Liver (tissue), 10 donors: ENCODE measurements at places on chromosomes 16 and 17. TPM values are rescaled to one million over a fixed set of nuclear protein-coding genes. Genes with fewer than 3 reads are reported as not detected.

GRCh38 chr17:16398270-16399267 is 16.8 kb upstream of the TRPV2 start:
- H3K4me1 ChIP-seq, result peaks cover 4% of the 10 kb centered on the region
- no peaks in the 10 kb centered on the region for H3K27me3 ChIP-seq
- H3K36me3 ChIP-seq, result no peaks in the 10 kb centered on the region
- peak; percentile 58 for DNase-seq
- peak overlapping the region; percentile 94 for H3K27ac ChIP-seq

DNA sequence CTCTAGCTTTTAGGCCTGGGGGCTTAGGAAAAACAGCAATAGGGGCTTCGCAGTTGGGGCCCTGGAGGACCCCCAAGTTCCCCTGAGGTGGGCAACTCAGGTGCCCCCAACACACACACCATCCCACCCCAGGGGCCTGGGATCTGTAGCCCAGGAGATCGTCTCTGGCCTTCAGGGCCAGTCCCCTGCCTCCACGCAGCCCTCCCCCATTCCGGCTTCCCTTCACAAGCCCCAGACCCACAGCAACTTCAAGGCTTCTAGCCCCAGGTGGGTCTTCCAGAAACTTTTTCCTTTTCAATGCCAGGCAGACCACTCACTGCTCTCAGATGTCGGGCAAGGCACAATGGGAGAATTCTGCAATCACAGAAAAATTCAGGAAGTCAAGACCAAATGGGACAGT is 79.4 kb downstream of the C16orf78 start:
- no peaks in the 10 kb centered on the region for H3K27me3 ChIP-seq
- no peak overlapping the region for H3K27ac ChIP-seq
- no peak overlapping the region for H3K4me3 ChIP-seq
- no peak for DNase-seq

GRCh38 chr17:3557768-3558583 is at the start of gene TRPV3:
TRPV3 (minus strand) TSS chr17:3557812; CDS start chr17:3554850, 2,962 bp downstream.
- no peak within 1 kb of the TSS for H3K4me3 ChIP-seq
- no peaks in the 10 kb centered on the region for H3K36me3 ChIP-seq
- peaks cover 1% of the 10 kb centered on the region for H3K4me1 ChIP-seq
- H3K27ac ChIP-seq, result no peak within 1 kb of the TSS

DNA sequence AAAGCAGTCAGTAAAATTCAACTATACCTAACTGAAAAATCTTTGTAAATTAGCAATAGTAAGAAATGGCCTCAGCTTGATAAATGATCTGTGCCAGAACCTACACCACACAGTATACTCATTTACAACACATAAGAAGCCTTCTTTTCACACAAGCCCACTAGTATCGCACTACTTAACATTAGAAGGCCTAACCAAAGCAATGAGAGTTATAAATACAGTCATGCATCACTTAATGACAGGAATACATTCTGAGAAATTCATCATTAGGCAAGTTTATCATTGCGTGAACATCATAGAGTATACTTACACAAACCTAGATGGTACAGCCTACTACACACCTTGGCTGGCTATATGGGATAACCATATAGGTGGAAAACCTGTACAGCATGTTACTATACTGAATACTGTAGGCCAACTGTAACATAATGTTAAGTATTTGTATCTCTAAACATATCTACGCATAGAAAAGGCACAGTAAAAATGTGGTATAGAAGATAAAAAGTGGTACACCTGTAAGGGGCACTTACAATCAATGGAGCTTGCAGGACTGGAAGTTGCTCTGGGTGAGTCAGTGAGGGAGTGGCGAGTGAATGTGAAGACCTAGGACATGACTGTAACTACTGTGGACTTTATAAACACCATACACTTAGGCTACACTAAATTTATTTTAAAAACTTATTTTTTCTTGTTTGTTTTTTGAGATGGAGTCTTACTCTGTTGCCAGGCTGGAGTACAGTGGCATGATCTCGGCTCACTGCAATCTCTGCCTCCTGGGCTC is 126.5 kb upstream of the CORO6 start:
- no peak for DNase-seq
- no peaks in the 10 kb centered on the region for H3K36me3 ChIP-seq
- H3K27me3 ChIP-seq, result no peaks in the 10 kb centered on the region
- no peak overlapping the region for H3K27ac ChIP-seq
- H3K4me3 ChIP-seq, result no peak overlapping the region
- no peaks in the 10 kb centered on the region for H3K4me1 ChIP-seq

DNA sequence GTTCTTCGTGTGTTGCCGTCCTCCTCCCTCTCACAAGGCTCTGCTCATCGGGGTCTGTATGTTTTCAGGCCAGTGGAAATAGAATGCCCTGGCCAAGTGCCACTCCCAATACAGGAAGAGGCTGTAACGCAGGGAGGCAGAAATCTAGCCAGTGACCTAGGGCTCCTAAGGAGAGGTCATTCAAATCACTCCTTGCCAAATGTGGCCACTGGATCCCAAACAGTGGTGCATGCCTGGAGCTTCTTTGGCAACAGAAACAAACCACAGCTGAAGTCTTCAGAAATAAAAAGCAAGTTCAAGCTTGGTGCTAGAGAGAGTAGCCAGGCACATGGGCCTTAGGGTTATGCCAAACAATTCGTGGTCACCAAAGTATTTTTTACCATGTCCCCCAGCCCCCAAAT is 66.1 kb downstream of the SMG6 start:
- no peak for DNase-seq
- H3K27ac ChIP-seq, result peak overlapping the region; percentile 44
- H3K27me3 ChIP-seq, result no peaks in the 10 kb centered on the region
- H3K4me3 ChIP-seq, result no peak overlapping the region
- no peaks in the 10 kb centered on the region for H3K36me3 ChIP-seq

GRCh38 chr17:28228986-28229729 is 89.8 kb upstream of the TMEM97 start:
- H3K4me1 ChIP-seq, result peaks cover 9% of the 10 kb centered on the region
- H3K27ac ChIP-seq, result no peak overlapping the region
- no peaks in the 10 kb centered on the region for H3K36me3 ChIP-seq
- no peaks in the 10 kb centered on the region for H3K27me3 ChIP-seq
- no peak for DNase-seq

DNA sequence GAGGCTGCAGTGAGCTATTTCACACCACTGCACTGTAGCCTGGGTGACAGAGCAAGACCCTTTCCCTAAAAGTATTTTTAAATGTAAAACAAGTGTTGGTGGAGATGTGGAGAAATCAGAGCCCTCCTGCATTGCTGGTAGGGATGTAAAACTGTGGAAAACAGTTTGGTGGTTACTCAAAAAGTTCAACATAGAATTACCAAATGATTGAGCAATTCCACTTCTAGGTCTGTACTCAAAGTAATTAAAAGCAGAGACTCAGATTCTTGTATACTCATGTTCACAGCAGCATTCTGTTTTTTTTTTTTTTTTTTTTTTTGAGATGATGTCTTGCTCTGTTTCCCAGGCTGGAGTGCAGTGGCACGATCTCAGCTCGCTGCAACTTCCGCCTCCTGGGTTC is 141.8 kb downstream of the PITPNC1 start:
- no peak overlapping the region for H3K27ac ChIP-seq
- H3K4me1 ChIP-seq, result no peaks in the 10 kb centered on the region
- no peaks in the 10 kb centered on the region for H3K27me3 ChIP-seq

GRCh38 chr17:63931981-63932561 is at the start of gene CD79B:
CD79B (minus strand) TSS chr17:63932331; CDS start chr17:63932261, 70 bp downstream.
- no peak within 1 kb of the TSS for H3K4me3 ChIP-seq
- H3K36me3 ChIP-seq, result no peaks in the 10 kb centered on the region
- H3K27me3 ChIP-seq, result no peaks in the 10 kb centered on the region
- no peak for DNase-seq
- peak within 1 kb of the TSS; percentile 33 for H3K27ac ChIP-seq

DNA sequence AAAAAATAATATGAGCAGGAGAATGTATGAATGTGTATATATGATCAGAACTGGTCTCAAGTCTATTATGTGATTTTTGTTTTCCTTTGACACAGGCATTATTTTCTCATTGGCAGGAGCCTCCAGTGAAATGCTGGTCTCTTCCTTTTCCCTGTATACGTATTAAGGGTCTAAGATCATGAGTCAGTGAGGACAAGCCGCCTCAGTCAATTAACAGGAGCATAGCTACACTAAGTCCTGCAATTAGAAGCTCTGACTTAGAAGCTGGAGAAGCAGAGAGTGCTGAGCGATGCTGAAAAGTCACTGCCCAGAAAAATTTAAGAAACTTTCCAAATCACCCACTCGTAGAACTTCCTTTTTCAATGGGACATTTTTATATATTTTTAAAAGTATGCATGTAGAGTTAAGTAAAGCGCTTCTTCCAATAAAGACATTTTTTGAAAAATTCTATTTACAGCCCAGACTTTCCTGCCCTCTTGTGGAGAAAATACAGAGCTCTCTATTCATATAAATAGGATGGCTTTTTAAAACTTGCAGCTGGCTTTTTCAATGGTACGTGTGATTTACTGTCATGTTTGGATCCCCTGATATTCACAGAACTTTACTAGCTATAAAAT is 70.2 kb upstream of the PSMD7 start:
- no peak overlapping the region for H3K27ac ChIP-seq
- no peaks in the 10 kb centered on the region for H3K27me3 ChIP-seq
- no peaks in the 10 kb centered on the region for H3K4me1 ChIP-seq
- H3K4me3 ChIP-seq, result no peak overlapping the region
- DNase-seq, result no peak

- no peak overlapping the region for H3K4me3 ChIP-seq
- DNase-seq, result no peak
- H3K27me3 ChIP-seq, result no peaks in the 10 kb centered on the region
- no peak overlapping the region for H3K27ac ChIP-seq
- no peaks in the 10 kb centered on the region for H3K4me1 ChIP-seq
- no peaks in the 10 kb centered on the region for H3K36me3 ChIP-seq
Observed at GRCh38 chr16:129075-129474, 9.4 kb downstream of the NPRL3 start.

DNA sequence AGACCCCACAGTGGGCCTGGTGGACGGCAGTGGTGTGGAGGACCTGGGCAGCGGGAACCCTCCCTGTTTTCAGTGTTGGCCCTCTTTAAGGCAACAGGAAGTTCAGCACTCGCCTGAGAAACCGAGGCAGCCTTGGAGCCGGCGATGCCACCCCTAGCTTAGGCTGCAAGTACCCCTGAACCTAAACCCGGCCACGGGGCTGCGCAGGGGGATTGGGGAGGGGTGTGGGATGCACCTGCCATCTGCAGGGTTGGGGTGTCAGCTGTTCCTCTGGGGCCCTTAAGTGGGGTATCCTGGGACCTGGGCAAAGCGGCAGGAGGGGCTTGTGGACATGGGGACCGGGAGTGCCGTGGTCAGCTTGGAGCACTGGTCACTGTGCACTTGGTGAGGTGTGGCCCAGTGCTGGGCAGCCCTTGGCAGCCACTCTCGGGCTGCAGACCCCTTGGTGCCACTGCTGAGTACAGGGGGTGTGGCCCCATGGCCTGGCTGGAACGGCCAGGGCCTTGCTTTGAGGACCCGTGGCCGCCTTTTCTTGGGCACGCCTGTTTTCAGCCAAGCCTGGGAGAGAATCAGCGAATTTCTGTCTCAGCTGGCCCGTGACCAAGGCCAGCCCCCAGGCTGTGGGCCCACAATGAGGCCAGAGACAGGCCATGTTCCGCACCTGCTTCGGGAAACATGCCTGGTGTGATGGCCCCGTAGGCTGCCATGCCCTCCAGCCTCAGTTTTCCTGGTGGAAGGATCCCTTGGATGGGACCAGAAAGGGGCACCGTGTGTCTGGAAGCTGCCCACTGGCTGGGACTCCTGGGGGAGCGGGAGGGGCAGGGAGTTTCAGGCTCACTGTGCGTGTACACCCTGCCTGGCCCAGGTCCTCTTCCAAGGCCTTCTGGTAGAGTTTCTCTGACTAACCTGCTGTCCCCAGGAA is 4.1 kb upstream of the SLC25A10 start:
- H3K27me3 ChIP-seq, result no peaks in the 10 kb centered on the region
- no peak overlapping the region for H3K4me3 ChIP-seq
- no peak overlapping the region for H3K27ac ChIP-seq
- H3K4me1 ChIP-seq, result peaks cover 45% of the 10 kb centered on the region

DNA sequence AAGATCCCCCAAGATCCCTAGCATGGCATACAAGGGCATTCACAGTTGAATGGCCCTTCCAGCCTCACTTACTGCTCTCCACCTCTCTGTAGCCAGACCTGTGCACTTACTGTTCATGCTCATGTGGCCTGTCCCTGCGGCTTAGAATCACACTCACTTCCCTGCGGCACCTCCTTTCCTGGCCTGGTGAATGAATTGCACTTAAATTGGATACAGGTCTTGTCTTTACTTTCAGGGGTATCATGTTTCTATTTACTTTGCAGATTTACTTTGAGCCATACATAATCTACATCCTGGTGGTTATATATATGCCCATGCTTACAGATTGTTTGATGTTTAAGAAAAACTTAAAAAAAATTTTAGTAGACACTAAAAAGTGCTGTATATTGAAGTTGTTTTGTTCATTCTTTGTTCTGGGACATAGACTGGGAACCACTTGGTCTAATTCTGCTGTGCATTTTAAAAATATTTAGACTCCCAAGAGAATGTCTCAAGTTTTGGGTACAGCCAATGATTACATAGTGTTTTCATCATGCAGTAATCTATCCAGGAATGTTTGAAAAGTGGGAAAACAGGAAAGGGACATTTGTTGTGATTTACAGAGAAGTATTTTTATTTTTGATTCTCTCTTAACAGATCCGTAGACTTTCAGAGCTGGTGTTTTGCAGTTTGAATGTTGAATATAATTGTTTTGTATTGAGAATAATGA is 63.9 kb downstream of the NUP88 start:
- no peak for DNase-seq
- peaks cover 53% of the 10 kb centered on the region for H3K36me3 ChIP-seq
- H3K4me1 ChIP-seq, result no peaks in the 10 kb centered on the region

- H3K27ac ChIP-seq, result no peak overlapping the region
- H3K27me3 ChIP-seq, result no peaks in the 10 kb centered on the region
- H3K4me3 ChIP-seq, result no peak overlapping the region
- no peak for DNase-seq
- H3K36me3 ChIP-seq, result no peaks in the 10 kb centered on the region
Observed at GRCh38 chr17:35584061-35584460, 3.1 kb upstream of the AP2B1 start.

DNA sequence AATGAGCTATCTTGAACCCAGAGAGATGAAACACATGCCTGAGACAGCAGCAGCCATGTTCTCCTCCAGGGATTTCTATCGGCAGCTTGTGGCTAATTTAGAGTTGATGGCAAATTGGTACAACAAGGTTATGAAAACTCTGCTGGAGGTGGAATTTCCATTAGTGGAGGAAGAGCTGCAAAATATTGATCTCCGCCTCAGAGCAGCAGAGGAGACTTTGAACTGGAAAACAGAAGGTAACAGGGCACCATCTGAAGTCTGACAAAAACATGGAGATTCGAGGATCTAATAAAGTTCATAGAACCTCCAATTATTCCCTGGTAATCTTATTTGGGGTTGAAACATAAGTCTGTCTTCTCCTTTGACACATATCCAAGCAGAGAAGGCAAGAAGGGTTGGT is 52.8 kb downstream of the DNAH9 start:
- no peak overlapping the region for H3K27ac ChIP-seq
- no peaks in the 10 kb centered on the region for H3K27me3 ChIP-seq
- H3K4me1 ChIP-seq, result peaks cover 3% of the 10 kb centered on the region
- H3K36me3 ChIP-seq, result no peaks in the 10 kb centered on the region
- H3K4me3 ChIP-seq, result no peak overlapping the region

Gene CHMP1A
- total RNA-seq, result 36.7 TPM

Gene TPSG1
- not detected for total RNA-seq

Gene CHST4
- 0.09 TPM for total RNA-seq

Gene CCL16
- total RNA-seq, result 22.3 TPM

Gene WFIKKN2
- 0.19 TPM for total RNA-seq

Gene ITGAD
- total RNA-seq, result 2.0 TPM

Gene KCNJ12
- total RNA-seq, result 0.47 TPM

Gene DRC3
- total RNA-seq, result 0.61 TPM
